ENCODE measurements at places on chromosomes 2 and 18.

DNA sequence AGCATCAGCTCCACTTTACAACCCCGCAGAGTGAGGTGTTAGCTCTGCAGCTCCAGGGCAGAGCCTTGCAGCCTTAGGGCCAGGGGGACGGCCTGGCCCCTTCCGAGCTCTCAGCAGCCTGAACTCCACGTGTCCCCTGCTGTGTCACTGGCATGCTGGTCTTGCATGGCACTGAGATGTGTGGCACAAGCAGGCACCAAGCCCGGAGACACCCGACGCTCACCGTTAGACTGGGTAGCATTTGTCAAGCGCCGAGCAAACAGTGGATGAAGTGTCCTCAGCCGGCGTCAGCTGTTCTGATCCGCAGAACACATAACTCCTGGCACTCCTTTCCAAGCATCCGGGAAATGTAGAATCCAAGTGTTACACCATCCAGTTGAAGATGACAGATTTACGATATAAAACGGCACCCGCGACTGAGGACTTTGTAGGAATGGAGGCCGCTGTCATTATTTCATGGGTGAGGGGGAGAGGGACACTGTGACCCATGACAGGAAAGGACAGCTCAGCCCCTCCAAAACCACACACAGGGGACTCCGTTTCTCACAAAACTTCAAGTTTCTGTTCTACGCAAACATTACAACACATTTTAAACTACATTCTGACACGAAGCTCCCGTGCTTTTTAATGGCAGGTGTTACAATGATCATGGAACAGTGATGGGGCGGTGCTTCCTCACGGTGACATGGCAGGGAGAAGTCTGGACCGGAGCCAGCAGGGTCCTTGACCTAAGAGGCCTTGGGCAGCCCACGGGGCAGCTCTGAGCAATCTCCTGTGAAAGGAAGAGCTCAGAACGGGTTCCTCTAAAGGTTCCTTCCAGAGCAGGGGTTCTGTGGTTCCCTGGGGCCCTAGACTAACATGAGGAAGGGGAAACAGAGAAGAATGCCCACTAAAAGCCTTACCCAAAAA is 89.4 kb downstream of the HDAC4 start:
- DNase-seq = peak; percentile 70

GRCh38 chr2:158629116-158629515 is 166.0 kb upstream of the DAPL1 start:
- DNase-seq = no peak

GRCh38 chr2:56681659-56682396 is 498.0 kb downstream of the CCDC85A start:
- DNase-seq = no peak

DNA sequence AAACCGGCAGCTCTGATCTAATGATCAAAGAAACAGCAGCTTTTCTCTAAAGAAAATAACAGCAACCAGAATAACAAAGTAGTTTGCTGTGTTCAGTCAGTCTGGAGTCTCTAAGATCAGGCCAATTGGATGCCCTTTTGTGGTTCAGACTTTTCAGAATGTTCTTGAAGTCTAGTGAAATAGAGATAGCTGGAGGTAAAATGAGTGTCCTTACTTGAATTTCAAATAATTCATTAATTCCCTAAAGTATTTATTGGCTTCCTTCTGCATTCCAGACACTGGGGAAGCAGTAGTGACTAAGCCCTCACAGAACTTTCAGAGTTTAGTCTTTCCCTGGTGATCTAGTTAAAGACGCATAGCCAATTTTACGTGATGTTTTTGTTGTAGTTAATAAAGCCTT is 58.7 kb downstream of the C18orf54 start:
- DNase-seq = no peak

- no peak for DNase-seq
Measured at GRCh38 chr2:234363647-234364294, 133.1 kb downstream of the ARL4C start.

DNA sequence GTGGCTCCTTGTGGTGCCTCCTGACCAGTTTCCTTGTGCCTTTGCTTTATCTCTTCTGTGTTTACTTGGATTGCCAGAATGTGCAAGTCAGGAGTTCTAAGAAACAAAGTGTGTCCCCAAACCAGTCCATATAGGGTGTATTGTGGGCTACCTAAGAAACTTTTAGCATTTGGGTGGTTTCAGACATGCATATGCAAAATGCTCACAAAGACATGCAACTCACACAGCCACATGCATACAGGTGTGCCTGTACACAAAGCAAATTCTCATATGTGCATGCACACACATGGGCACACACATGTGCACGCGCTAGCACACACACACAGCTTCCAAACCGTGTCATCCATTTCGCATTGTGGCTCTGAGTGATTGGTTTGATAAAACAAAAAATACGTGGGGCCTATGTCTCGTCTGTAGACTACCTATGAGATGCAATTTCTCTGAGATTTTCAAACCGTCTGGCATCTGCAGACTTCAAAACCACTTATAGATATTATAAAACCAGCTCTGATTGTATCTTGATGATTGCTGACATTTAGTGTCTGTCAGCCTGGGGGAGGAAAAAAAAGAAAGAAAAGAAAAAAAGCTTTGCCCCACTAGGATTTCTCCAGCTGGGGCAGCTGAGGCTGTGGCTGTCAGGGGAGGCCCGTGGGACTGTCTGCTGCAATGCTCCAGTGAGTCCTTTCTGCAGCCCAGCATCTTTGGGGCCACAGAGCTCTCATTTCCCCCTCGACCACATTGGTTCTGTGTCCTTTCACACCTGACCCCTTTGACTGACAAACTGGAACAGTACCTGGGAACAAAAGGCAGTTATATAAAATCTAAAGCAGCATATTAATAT is 556.1 kb downstream of the CMPK2 start:
- DNase-seq = no peak

GRCh38 chr18:11993264-11993916 is 12.1 kb downstream of the IMPA2 start:
- no peak for DNase-seq

DNA sequence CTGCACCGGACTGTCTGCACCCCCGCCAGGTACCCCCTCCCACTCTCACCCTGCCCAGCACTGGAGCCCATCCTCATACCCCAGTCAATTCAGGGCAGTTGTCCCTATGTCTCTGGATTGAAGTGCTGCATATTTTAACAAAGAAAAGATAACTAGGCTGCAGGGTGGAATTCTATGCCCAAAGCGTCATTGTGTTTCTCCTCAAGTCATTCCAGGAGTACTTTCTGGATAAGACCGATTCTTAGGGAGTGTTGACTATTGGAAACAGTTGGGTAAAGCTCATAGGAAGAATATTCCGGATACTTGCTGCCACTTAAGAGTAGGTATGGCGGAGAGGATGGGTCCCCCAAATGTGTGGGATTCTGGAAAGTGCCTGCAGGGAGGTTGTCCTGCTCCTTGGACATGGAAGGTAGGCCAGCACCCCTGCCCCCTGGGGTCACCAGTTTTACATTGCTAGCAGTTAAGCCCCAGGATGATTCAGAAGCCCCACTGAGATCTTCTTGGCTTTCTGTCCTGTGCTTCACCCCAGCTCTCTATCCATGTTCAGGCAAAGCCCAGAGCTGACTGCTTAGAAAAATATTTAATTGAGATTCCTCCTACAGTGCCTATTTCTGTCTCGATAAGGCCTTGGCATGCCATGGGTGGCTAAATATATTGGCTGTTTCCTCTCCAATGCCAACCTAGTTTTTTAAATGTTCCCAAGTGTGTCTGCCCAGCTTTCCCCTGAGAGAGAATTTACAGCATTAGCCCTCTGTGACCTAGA is 48.2 kb downstream of the RPL37A start:
- DNase-seq = no peak

DNA sequence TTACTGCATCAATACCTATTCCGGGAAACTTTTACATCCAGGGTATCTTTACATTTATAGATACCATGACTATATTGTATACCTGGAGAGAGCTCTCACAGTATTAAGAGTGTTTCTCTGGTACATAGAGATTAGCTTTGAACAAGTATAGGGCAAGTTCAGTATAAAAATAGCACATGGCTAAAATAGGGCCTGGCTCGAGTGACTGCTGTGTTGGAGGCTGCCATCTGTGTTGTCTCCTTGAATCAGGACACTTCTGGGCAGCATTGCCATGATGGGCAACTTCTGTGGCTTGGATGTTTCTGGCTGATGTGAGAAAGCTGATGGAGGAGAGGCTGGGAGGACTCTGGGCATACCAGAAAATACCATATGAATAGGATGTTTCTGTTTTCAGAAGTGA is 18.7 kb downstream of the ARHGAP28 start:
- no peak for DNase-seq

- DNase-seq = no peak
Measured at GRCh38 chr2:195477248-195477995, 179.6 kb upstream of the SLC39A10 start.

GRCh38 chr2:97834610-97835009 is 121.2 kb downstream of the ZAP70 start:
- DNase-seq = no peak

DNA sequence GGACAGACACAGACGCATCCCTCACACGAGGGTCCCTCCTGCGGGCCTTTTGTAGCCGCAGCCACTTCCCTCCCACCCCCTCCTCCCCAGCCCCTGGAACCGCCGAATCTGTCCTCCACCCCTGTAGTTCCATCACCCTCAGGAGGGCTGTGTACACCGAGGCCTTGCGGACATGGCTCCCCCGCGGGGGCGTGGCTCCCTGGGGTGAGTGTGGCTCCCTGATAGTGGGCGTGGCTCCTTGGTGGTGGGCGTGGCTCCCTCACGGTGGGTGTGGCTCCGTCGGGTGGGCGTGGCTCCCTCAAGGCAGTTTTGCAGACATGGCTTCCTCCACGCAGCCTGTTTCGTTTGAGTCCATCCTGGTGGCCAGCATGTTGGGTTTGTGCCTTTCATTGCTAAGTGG is 420.7 kb upstream of the SALL3 start:
- DNase-seq = no peak

DNA sequence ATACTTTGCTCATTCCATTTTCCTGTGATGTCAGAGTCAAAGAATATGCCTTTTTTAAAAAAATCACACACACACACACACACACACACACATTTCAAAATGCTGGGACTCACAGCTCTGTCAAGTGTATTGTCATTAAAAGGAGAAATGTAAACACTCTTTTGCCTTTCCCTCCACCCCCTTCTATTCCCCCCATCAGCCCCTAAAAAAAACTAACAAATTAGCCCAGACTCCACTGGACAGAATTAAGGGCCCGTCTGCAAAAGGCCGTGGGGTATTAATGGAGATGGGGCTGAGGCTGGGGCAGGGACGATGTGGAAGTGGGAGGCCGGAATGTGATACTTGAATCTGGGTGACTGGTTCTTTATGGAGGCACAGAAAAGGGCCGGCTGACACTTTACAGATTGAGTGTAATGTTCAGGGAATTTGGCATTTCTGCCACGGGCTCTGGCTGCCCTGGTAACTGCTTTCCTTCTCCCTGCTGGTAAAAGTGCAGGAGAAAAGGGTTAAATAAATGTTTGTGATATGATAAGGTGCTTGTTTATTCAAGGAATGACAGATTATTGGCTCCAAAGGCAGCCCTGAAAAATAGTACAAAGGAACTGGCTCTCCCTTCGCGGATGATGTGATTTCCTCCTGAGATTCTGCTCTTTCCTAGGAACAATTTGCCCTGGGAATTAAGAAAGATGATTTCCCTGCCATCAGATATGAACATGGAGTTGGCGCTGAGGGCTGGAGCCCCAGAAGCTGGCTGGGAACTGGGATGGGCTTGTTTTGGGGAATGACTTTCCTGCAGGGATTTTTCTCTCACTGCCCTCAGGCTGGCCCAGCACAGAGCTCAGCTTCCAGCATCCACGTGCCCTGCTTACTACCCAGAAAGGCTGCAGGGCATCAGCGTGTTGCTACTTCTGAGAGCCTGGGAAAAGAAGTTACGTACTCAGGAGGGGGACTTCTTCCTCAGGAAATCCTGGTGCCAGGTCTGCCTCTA is 52.8 kb upstream of the CTAGE1 start:
- DNase-seq = peak; percentile 80

GRCh38 chr2:203418271-203418670 is 90.1 kb downstream of the ABI2 start:
- DNase-seq = no peak

GRCh38 chr2:71631411-71631931 is 178.1 kb downstream of the DYSF start:
- DNase-seq = no peak

DNA sequence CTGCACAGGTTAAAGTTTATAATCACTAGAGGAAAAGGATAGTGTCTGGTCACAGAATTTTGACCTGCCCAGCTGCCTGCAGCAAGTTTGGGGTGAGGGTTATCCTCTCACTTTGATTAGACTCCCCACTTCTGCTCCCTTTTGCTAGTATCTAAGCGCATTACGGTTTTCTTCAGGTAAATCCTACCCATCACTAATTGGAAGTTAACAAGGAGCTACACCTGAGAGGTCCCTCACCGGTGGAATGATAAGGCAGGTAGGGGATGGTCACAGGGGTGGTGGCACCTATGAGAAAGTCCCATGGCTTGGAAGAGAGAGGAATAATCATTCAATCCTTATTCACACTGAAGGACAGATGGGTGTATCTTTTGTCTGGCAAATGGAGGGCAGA is 7.6 kb downstream of the BCL2 start:
- DNase-seq = no peak

DNA sequence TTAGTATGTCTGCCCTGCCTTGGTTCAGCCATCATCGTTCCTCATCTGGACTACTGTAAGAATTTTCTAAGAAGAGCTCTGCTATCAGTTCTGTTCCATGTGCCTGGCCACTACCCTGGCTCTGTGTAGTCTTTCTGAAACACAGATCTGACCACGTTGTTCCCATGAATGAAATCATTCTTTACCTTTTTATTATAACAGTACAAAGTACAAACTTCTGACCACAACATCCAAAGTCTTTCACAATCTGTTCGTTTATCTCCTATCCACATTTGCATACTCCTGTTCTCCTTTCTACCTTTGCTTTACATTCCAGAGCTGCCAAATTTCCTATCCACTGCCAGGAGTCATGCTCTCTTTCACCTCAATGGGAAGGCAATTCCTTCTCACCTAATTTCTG is 284.6 kb upstream of the LRP1B start:
- no peak for DNase-seq

DNA sequence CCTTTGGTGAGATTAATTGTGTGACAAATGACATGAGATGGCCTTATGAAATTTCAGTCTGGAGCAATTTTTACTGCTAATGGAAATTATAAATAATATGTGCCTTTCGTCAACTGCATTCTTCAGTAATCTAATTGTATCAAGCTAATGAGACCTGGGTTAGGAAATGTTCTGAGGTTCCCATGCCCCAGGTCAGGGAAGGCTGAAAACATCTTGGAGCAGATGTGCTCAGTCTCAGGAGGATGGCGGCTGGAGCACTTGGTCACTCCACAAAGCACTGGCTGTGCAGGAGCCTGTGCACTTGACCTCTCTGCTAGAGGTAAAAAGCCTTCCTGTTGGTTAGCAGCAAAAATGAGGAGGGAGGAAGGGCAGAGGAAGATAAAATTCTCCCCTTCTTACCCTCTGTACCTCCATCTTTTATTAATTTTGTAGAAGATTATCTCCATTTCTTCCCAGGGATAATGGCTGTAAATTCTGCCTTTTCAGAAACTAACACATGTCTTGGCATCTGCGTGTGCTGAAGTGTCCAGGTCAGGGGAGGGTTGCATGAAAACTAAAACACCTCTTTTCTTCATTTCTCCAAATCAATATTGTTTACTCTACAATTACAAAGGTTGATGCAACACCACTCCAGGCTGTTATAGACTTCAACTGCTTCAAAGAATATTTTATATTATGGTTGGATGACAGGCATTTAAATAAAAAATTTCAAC is 1606.4 kb upstream of the ACVR2A start:
- DNase-seq = no peak

- DNase-seq = no peak
Measured at GRCh38 chr2:200188876-200189275, 117.6 kb upstream of the SPATS2L start.

- DNase-seq = peak; percentile 12
Measured at GRCh38 chr2:56130463-56131070, 53.2 kb upstream of the CCDC85A start.

All from right lung (tissue), 10 donors.